ENCODE measurements at places on chromosomes 3 and 15. TPM values are rescaled to one million over a fixed set of nuclear protein-coding genes. Genes with fewer than 3 reads are reported as not detected.
A peak's percentile ranks its signal among the peaks of the same experiment; 100 is the strongest.

DNA sequence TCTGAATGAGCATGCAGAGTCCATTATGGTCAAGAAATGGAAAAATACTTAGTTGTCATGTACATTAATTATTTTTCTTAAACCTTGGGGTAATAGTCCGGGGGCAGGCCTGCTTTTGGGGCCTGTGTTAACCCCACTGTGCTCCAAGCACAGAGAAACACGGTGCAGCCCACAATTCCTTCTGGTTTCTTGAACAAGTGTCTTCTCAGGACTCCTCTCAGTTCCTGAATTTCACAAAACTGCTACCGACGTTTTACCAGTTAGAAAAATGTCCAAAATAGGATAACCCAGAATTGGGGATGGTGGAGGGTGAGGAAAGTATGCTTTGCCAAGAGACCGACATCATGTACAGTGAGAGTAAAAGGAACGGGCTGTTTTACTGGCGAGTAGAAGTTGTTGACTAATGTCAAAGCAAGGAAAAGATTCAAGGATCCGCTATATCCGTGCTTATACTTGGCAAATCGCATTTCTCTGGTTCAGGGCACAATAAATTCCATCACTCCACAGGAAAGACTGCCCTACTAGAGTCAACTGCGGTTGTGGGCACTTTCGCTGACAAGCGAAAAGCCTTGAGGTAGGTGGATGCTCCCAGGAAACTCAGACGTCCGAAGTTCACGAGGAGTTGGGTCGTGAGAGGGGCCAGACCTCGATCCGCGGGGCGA lies 495 bp upstream of the NXPE3 start:
- no peak for DNase-seq

DNA sequence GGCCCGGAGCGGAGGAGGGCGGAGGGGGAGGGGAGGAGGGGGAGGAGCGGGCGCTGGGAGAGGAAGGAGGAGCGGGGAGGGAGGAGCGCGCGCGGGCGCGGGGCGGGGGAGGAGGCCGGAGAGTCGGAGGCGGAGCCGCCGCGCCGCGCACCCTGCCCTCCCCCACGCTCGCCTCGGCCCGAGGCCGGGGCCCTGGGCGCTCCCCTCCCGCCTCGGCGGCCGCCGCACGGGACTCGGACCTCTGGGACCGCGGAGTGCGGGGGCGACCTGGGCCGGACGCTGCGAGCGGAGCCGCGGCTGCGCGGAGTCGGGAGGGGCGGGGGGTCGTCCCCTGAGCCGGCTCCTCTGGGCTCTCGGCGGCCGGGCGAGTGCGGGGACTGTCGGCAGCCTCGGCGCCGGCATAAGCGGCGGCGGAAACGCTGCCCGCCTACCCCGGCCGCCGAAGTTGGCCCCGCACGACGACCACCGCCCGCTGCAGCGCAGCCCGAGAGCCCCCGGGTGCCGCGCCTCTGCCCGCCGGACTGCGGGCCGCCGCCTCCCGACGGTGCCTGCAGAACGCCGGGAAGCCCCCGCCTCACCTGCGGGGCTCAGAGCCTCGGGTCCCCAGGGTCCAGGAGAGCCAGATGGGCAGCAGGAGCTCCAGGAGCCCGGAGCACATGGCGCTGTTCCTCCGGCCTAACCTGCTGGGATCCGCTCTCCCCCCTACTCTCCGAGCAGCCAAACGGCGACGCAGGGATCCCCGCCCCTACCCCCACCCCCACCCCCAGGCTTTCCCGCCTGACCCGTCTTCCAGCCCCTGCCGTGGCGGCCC lies 406 bp upstream of the GABRB3 start:
- no peak for DNase-seq

DNA sequence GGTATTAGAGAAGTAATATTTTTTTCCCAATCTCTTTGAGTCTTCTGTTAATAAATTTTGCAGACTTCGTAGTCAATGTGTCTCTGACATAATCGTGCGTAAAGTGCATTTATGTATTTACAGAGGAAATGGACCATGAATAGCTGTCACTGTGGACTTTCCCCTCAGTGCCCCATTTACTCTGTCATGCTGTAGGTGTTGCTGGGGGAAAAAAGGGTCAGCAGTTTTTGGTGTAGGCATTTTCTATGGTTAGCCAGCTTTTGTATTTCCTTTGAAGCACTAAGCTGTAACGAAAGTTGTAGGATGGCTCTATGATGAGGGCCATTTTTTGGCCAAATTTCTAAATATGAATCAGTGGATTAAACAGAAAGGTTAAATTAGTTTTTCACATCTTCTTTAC lies 598.4 kb downstream of the FGF12 start:
- DNase-seq = no peak

GRCh38 chr15:48803877-48804276 lies 7.0 kb downstream of the CEP152 start:
- DNase-seq = no peak

Gene PRRT3
- total RNA-seq = 0.26 TPM

DNA sequence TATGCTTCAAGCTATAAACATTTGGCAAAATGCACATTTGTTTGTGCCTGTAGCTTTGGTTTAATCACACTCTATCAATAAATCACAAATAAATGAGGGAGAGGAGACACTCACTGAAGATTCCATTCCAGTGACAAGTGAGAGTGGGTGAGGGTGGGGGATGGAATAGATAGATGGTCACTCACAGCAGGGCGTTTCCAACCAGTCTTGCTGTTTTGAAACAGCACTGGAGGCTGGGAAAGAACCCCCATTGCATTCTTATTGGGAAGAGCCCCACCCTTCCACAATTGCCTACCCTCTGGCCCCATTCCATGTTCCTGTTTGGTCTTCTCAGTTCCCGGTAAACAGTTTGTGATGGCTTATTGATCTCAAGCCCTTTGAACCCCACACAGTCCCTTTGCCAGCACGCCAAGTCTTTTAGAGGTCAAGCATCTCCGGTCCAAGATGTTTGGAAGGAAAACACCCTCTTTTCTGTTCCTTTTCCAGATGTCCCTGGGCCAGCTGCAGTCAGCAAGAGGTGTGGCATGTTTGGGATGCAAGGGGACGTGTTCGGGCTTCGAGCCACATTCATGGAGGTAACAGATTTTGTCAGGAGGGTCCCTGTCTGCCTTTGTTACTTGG lies 30.7 kb downstream of the LMCD1 start:
- DNase-seq = peak; percentile 30

DNA sequence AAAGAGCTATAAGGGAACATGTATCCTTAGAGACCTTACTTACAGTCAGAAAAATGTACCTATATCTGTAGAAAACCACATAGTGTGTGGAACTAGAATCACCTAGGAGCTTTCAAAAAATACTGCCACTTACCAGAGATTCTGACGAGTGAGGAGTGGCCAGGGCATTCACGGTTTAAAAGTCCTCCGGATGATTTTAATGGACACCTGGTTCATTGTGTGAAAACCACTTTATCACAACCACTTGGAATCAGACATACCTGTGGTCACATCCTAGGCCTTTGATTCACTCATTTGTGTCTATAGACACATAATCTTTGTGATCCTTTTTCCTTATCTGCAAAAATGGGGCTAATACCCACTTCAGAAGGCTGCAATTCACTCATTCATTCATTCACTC lies 159.8 kb downstream of the MBNL1 start:
- no peak for DNase-seq

DNA sequence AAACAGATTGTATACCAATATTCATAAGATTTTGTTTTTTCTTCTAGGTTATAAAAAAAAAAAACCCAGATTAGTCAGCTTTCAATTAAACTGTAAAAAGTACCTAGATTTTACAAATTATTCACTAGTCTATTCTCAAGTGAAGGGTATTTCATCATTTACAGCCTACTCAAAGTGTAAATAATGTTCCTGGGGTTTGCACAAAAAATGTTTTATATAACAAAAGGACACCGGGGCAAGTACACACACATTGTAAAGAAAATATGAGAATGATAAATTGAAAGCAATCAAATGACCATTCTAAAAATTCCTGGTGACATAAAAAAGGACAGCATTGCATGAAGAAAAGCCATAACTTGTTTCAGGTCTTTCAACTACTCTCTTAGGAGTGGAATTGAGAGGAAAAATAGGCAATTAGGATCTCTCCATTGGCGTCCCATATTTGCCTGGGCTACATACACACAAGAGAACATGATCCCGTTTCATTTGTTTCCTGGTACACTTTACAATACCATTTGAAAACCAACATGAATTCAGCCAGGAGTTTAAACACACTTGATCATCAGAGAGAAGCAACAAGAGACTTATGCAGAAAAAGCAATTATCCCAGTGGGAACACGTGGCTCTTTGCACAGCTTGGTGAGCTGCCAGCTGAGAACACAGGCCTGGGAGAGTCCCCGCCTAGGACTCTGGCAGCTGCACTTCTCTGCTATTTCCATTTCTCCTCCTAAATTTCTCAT lies 1039.2 kb downstream of the ROBO1 start:
- peak; percentile 25 for DNase-seq

DNA sequence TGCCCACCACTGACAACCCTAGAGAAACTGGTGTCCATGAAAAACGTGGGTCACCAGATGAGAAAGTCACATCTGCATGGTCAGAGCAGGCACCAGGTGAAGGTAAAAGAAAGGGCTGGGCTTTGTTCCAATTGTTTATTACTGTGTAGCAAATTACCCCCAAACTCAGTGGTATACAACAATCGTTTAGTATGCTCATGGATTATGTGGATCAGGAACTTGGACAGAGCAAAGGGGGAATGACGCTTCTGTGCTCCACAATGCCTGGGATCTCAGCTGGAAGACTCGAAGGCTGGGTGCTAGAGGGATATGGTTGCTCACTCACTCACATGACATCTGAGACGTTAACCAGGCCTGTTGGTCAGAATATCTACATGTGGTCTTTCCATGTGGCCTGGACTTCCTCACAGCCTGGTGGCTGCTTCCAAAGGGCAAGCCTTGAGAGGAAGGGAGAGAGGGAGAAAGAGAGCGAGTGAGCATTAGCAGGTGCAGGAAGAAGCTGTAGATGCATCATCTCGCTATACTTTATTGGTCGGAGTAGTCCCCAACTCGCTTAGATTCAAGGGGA lies 44.9 kb downstream of the LPP start:
- DNase-seq = no peak

Measured in bronchial epithelial cell (primary cell).